Fibroblast of skin of right biceps (primary cell): ENCODE measurements at places on chromosomes 2 and 18.

DNA sequence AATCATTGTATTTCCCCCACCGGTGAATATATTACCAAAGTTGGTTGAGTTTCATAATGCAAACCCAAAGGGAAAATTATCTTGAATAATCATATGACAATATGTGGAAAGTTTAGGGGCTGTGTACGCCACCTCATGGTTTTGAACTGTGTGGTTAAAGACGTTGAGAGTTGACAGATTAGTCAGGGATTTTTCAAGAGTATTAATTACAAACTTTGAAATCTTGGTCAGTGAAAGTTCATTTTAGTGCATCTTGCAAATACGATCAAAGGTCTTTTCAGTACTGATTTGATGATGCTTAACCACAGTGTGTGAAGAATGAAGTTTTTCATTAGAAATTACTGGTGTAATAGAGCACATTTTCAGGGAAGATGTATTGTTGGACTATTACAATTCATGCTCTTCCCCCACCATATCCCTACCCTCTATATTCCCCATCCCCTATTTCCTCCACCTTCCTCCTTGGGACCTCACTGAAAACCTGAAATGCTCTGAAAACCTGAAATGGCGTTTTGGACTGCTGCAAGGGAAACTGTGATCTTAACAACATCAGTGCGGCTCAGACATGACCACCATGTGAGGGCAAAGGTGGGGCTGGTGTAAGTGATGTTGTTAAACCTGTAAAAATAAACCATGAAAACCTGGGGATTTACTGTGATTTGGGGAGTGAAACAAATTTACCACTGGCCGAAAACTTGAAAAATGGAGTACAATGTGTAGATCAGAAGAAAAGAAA is 4.5 kb upstream of the BCL2L11 start:
- DNase-seq = no peak

- DNase-seq = peak; percentile 50
Observed at GRCh38 chr2:172373766-172374165, 53.6 kb upstream of the ITGA6 start.

DNA sequence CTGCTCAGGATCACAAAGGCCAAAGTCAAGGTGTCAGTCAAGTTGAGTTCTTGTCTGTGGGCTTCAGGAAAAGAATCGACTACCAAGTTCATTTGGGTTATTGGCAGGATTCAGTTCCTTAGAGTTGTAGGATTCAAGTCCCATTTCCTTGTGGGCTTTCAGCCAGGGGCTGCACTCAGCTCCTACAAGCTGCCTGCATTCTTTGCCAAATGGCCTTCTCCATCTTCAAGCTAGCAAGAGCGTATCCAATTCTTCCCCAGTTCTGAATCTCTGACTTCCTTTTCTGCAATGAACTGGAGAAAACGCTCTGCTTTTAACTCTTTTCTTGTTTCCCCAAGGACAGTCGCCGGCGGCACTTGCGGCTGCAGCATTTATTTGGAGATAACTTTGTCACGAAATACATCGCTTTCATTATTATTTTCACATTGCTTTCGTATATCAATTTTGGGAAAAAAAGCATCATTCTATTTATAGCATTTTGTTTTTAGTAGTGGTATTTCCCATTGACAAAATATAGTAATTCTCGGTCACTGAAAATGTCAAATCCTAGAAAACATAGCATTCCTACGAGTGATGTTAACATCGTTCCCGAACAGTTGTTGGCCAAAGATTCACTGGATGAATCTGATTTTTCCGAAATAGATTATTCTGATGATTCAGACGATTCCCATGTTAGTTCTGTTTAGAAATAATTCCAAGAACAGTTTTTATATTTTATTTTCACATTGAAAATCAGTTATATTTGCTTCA is 59.6 kb upstream of the SERPINE2 start:
- DNase-seq = peak; percentile 42

DNA sequence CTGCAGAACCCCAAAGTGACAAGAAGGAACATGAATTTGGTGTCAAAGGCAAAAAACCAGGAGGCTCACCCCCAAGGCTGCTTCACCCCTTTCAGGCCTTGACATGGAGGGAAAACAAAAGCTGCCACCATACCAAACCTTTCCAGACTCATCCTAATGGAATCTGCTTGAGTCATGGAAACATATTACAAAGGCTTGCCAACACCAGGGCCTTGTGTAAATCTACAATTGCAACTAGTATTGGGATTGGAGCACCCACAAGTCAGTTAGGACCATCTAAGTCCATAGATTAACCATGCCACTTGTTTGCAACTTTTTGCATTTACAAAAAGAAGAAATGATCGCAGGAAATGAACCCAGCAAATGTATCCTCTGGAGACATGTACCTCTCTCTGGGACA is 297.6 kb downstream of the CDCA7 start:
- peak; percentile 95 for DNase-seq

GRCh38 chr2:26196683-26197418 is 24.0 kb downstream of the GAREM2 start:
- peak; percentile 13 for DNase-seq

- peak; percentile 33 for DNase-seq
Observed at GRCh38 chr2:66571918-66572317, 137.0 kb downstream of the MEIS1 start.

DNA sequence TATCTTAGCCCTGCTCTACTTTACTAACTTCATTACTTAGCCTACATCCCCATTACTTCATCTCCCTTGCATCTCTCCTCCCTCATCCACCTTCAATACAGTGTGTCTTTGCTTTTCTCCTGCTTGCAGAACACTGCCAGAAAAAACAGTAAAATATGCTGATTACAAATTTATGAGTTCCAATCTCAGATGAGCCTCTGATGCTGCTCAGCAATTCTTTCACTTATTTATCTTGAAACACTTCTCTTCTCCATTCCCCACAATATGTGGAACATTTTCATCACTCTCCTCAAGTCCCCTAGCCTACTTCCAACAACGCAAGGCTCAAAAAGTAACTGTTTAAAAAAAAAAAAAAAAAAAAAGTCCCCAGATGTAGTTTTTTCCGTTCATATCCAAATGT is 7.1 kb downstream of the VPS54 start:
- DNase-seq = no peak

DNA sequence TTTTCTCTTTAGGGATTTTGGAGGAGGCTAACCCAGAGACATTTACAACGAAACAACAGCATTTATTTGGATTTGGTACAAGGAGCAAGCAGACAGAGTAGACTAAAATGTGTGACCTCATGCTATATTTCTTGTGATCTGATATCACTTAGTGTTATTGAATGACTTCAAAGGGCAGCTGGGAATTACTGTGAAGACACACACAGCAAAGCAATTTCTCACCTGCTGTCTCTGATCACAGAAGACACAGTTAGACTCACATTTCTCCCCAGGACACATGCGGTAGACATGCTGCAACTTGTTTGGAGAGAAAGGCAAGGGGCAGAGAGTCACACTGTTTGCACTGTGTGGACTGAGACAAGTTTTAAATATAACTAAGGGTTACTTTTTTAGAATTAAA is 67.5 kb downstream of the LTBP1 start:
- DNase-seq = no peak

DNA sequence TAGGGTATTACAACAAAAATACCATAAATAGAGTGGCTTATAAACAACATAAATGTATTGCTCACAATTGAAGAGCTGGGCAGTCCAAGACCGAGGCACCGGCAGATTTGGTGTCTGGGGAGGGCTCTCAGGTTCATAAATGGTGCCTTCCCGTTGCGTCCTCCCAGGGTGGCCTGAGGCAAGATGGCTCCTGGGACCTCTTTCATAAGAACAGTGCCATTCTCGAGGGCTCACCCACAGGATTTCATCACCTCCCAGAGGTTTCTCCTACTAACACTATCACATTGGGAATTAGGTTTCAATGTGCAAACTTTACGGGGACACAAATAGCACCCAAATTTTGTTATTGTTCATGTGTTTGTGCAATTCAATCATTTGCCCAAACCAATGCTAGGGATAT is 793.5 kb upstream of the HS6ST1 start:
- no peak for DNase-seq

DNA sequence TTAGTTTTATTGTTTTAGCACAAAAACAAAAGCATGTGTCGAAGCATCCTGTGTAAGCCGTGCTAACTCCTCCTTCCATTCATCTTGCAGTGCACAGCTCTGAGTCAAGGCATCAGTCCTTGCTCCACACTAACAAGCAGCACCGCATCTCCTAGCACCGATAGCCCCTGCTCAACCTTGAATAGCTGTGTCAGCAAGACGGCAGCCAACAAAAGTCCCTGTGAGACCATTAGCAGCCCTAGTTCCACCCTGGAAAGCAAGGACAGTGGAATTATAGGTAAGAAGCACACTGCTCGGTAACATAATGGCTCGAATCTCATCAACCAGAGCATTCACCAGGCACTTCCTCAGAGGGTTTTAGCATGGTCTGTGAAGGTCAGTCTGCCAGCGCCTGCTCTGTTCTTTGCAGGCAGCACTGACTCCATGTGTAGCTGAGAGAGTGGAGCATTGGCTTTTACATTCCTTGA is 136.2 kb downstream of the WDSUB1 start:
- DNase-seq = peak; percentile 30

GRCh38 chr2:219273937-219274336 is 5.2 kb upstream of the DNAJB2 start:
- no peak for DNase-seq

DNA sequence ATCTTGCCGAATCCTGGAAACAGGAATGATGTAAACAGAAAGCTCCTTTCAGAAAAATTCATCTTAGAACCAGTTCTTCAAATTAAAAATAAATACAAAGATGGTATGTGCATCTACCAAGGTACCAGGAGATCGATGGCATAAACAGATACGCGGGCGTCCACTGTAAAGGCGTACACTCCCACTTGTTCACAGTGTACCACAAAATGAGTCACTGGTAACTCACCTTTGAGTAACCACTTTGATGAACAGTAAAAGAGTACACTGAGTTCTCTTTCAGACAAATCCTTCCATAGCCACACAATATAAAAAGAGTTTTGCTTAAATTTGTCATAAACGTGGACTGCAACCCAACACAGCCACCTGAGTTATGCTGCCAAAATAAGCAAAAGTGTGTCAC is 128.3 kb downstream of the DNER start:
- no peak for DNase-seq

DNA sequence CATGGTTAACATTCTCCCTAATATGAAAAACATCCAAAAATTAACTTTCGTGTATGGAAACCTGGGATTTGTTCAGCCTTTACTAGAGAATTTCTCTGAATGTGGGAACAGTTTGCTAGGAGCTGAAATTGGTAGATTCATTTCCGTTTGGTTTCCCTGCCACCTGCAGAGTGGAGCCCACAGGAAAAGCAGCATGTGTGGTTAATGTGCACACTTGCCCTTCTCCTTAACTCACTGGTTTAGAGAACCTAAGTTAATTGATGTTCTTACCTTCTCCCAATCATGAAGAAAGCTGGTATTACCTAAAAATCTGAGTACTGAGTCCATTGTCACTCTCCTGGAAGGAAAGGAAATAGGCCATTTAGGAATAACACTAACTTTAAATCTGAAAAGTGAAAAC is 37.6 kb upstream of the ASXL3 start:
- no peak for DNase-seq

GRCh38 chr2:239359196-239359912 is 41.5 kb downstream of the HDAC4 start:
- no peak for DNase-seq

- peak; percentile 90 for DNase-seq
Observed at GRCh38 chr2:42101206-42102023, 53.6 kb downstream of the PKDCC start.

- DNase-seq = no peak
Observed at GRCh38 chr2:180359522-180360282, 352.6 kb upstream of the CWC22 start.

- peak; percentile 66 for DNase-seq
Observed at GRCh38 chr18:44592639-44593038, 88.0 kb upstream of the SETBP1 start.

GRCh38 chr2:162768656-162769055 is 69.9 kb downstream of the KCNH7 start:
- no peak for DNase-seq

DNA sequence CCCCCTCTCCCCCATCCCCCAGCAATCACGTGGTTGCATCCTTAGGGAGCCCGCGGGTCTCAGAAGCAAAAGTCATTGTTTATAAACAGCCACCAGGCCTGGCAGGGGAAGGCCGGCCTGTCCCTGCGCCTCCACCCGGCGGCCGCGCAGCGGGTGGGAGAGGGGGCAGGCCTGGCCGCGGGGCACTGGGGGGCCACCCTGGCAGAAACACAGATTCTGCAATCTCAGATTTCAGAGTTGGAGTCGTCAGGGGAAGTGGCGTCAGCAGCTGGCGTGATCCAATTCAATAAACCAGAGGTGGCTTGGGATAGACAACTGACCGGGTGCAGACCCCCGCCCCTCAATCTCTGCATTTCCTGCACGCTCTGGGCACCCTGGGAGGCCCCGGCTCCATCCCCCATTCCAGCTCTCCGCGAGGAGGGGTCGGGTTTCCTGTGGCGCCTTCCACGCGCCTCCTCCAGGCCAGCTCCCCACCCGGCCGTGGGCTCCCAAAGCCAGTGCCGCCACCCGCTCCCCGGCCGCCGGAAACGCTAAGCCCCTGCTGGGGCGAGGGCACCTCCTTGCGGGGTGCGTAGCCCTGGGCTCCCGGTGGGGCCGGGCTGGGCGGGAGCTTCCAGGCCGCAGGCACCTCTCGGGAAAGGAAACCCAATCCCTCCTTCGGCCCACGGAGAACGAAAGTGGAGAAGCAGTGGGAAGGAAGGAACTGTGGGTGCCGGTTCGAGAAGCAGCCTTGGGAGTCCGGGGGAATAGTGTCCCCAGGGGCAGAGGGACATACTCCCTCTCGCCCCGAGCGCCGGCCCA is 1.1 kb downstream of the BIN1 start:
- peak; percentile 62 for DNase-seq

DNA sequence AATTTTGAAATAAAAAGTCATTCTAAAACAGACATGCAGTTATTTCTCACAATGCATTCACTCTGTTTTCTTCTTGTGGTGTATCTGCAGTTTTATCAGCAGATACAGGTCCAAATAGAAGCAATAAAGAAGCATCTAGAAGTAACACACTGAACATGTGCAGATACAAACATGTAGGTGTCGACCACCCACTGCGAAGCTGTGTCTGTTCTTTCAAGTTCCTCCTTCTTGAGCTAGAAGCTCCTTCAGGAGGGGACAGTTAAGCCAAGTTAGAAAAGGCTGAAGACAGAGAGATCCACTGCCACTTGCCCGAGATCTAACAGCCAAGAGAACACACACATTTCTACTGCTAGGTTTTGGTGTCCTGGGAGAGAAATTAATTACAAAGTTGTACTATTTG is 30.1 kb downstream of the WDFY1 start:
- no peak for DNase-seq

GRCh38 chr2:223860809-223861738 is 23.7 kb upstream of the AP1S3 start:
- DNase-seq = peak; percentile 79

- DNase-seq = peak; percentile 64
Observed at GRCh38 chr2:118185210-118186109, 97.2 kb downstream of the INSIG2 start.

- DNase-seq = no peak
Observed at GRCh38 chr2:205199165-205199850, 483.0 kb upstream of the NRP2 start.
